ENCODE measurements at places on chromosomes 7 and 10. TPM values are rescaled to one million over a fixed set of nuclear protein-coding genes. Genes with fewer than 3 reads are reported as not detected.

DNA sequence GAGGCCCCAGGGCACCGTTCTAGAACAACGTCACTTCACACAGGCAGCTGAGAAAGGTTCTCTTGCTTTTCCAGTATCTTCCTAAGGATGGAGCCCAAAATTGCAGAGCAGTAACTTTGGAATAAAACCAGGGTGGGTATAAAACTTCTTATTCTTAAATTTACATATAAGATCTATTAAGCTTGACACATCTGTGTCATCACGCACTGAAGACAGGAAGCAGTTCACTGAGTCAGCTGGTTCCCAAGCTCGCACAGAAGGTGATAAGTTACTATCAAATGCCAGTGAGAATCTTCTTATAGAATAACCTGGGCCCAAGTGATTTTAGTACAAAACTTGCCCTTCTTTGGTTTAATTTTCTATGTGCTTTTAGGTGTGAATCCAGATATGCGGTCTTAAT is 70.2 kb downstream of the RABGEF1 start:
- DNase-seq: no peak

- DNase-seq: peak; percentile 78
These were observed 71.7 kb downstream of the ICA1 start for GRCh38 chr7:8190119-8190895.

DNA sequence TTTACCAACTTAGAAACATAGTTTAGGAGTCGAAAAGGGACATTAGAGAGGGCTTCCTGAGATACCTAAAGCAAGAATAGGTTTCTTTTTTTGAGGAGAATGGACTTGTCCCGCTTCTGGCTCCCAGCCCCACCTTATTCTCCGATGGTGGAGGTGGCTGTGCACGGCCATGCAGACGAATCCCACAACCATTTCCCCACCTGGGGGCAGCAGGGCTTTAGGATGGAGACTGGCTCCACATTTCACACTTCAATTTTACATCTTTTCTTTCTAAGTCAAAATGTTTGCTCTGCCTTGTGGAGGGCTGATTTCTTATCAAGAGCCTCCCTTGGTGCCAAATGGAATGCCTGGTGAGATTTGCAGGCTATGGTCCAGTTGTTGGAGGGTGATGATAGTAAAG is 118.5 kb downstream of the GLRX3 start:
- DNase-seq: no peak

- no peak for DNase-seq
These were observed 108.6 kb upstream of the ARID5B start for GRCh38 chr10:61792921-61793320.

- DNase-seq: no peak
These were observed 76.9 kb upstream of the STEAP1B start for GRCh38 chr7:22576612-22577469.

The CALCR gene
- total RNA-seq: not detected

DNA sequence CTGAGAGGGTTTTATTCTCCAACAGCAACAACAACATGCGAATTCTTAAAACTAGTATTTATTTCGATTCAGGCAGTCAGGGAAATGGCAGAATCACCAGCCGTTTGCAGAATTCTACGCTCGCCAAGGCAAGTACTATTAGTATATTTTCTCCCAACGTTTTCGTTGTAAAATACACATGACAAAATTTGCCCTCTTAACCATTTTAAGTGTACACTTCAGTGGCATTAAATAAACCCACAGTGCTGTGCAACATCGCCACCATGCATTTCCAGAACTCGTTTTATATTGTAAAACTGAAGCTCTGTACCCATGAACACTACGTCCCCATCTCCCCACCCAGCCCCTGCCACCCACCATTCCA is 10.8 kb downstream of the EN2 start:
- DNase-seq: no peak

GRCh38 chr10:95275726-95276366 is 15.0 kb downstream of the PDLIM1 start:
- DNase-seq: no peak

GRCh38 chr10:128069351-128070051 is 56.7 kb downstream of the MKI67 start:
- DNase-seq: peak; percentile 88

- DNase-seq: no peak
These were observed 22.6 kb downstream of the TMEM254 start for GRCh38 chr10:80100861-80101695.

- peak; percentile 85 for DNase-seq
These were observed at the start of gene ADAM8 for GRCh38 chr10:133276435-133277201. TSS of gene ADAM8 (minus strand) at chr10:133276868. CDS start at chr10:133276817, 51 bp downstream.

GRCh38 chr10:127884501-127884900 is 8.2 kb downstream of the CLRN3 start:
- no peak for DNase-seq

The SYT15B gene
- total RNA-seq: not detected

The ELOVL3 gene
- total RNA-seq: not detected

The TMEM213 gene
- not detected for total RNA-seq

The ADIRF gene
- total RNA-seq: not detected

GRCh38 chr10:100713859-100714565 is 31.4 kb upstream of the PAX2 start:
- DNase-seq: no peak

DNA sequence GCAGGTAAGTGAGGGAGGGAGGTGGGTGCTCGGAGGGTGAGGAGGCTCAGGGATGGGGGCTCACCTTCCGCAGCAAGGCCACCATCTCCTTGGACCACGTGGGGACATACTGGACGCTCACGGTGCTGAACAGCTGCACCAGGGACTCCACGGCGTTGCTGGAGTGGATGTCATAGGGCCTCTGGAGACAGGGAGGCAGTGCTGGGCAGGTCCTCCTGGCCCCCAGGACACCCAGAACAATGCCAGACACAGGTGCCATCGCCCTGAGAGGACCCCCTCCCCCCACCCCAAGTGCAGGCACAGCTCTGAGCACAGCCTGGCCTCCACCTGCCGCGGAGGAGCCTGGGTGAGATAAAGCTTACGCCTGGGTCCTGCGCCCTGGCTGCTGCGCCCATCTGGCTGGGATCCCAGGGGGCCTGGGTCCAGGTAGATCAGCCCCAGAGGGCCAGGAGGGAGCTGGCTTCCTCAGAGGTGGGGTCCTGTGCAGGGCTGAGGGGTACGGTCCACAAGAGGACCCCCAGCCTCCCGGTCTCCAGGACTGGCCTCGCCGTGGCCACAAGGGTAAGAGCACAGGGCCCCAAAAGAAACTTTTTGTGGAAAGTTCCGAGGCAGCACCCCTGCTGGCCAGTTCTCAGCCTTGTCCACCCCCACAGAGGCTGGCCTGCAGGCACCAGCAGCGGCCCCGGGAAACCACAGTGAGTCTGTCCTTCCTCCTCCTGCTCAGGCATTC is 37.8 kb downstream of the DPYSL4 start:
- no peak for DNase-seq

- no peak for DNase-seq
These were observed 696 bp downstream of the MALSU1 start for GRCh38 chr7:23299770-23300300.

The THNSL1 gene
- 4.9 TPM for total RNA-seq

The CPXM2 gene
- not detected for total RNA-seq

The TCAF2 gene
- 16.0 TPM for total RNA-seq

DNA sequence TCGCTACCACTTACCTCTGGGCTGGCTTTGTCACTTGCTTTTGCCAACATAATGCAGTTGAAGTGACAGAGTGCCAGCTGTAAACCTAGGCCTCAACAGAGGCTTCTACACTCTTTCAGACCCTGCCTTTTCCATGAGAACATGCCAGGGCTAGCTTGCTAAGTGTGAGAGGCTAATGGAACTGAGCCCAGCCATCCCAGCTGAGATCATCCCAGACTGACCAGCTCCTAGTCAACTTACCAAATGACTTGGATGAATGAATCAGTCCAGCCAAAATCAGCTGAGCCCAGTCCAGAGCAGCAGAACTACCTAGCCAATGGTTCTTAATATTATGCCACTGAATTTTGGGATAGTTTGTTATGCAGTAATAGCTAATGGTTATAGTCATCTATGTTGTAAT is 34.7 kb upstream of the MKLN1 start:
- no peak for DNase-seq

- no peak for DNase-seq
These were observed 13.1 kb downstream of the PHKG1 start for GRCh38 chr7:56079450-56080185.

The CISD1 gene
- total RNA-seq: 6.3 TPM

DNA sequence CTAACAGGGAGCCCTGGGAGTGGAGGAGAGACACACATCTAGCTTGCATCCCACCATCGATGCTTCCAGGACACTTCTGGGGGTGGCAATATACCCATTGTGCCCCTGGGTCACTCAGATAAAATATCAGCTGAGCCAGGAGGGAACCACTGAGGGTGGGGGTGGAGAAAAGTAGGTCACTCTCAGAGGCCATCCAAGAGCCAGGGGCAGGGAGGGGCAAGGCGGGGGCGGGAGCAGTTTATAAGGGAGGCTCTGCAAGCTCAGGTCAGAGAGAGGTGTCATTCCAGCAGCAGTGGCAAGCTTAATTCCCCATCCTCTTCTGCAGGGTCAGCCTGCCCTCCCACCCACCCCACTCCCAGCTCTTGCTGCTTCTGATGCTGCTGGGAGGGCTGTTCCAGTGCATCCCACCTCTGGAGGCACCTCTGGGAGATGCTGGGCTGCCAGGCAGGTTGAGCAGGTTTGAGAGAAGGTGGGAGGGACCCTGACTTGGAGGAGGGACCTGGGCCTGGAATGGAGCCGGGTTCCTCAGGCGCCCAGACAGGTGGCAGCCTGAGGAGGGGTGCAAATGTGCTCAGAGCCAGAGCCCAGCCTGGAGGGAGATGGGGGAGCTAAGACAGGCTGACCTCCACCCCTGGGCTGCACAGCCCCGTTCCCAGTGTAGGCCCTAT is 20.1 kb upstream of the TLX1 start:
- no peak for DNase-seq

GRCh38 chr7:1262441-1262840 is 29.8 kb downstream of the UNCX start:
- no peak for DNase-seq

DNA sequence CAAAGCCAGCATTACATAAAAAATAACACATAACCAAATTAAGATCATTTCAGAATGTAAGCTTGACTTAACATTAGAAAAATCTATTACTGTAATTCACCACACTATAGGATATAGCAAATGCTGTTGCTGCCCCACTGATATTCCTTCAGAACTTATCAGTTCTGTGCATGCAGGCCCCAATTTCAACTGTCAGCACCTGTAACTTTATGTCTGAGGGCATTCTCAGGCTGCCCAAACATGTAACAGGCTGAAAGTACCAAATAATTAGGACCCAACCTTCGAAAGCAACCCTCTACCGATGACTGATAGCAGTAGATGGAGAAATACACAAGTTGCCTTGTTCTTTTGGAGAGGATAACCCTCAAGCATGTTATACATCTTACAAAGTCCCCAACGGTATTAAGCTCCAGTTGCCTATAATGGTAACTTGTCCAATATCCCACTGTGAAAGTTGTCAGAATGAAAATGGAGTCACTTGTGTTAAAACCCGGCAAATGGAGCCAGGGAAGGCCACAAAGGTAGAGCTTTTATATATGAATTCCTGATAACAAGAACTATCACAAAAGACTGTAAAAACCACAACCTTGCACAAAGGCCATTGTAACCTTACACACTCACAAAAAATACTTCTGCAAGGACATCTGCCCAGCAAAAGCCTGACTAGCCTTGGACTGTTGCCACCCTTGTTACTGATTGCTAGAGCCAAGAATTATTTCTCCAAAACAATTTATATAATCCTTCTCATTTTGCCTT is 66.9 kb upstream of the ZNF746 start:
- DNase-seq: no peak

Measured in B cell (primary cell).